ENCODE measurements at places on chromosomes 5 and 9. TPM values are rescaled to one million over a fixed set of nuclear protein-coding genes. Genes with fewer than 3 reads are reported as not detected.

DNA sequence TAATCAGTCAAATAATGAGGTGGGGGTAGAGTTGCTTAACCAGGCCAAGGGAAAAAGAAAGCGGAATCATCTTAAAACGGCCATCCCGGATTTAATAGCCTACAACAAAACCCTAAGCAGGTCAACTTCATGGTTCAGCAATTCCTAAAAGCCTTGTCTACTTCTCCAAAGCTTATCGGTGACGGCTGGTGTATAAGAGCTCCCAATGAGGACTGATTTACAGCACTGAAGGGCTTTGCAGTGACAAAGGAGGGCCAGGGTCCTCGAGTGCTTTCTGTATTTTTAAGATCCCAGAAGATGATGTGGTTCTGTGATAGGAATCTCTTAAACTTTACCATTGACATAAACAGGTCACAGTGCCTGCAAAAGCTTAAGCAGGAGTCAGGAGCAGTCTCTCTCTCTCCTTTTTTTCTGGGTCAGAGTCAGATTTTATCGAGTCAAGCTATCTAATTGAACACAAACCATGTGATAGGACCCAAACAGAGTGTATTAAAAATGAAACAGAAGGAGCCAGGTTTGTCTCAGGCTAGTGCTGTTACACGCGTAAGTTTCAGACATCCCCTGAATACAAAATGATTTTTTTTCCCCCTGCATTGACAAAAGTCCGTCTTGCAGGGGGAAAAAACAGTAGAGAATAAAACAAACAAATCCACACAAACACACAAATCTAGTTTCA, 663.6 kb upstream of the ZNF608 start:
- H3K4me3 ChIP-seq = peak overlapping the region; percentile 44
- H3K27me3 ChIP-seq = no peaks in the 10 kb centered on the region
- peak overlapping the region; percentile 91 for H3K27ac ChIP-seq
- H3K4me1 ChIP-seq = peaks cover 53% of the 10 kb centered on the region
- no peaks in the 10 kb centered on the region for H3K36me3 ChIP-seq

DNA sequence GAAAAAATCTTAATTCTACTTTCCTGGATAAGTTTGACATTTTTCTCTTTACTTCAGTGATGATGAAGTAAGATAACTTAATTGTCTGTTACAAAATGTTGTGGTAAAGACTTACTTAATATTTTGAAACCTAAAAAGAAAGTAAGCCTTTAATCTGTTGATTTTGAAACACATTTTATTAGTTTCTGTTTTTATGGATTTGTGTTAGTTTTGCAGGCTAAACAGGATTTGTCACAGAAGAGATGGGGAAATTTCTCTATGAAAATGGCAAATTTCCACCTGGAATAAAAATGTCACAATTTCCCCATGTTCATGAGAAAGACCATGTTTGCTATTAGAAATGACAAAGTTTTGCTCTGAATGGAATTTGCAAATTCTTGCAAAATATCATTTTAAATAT, 237.1 kb downstream of the RFX3 start:
- H3K27me3 ChIP-seq = no peaks in the 10 kb centered on the region
- H3K36me3 ChIP-seq = peaks cover 6% of the 10 kb centered on the region
- H3K4me1 ChIP-seq = no peaks in the 10 kb centered on the region
- H3K27ac ChIP-seq = no peak overlapping the region
- no peak overlapping the region for H3K4me3 ChIP-seq
- DNase-seq = no peak

The KIF3A gene
- total RNA-seq = 31.5 TPM

DNA sequence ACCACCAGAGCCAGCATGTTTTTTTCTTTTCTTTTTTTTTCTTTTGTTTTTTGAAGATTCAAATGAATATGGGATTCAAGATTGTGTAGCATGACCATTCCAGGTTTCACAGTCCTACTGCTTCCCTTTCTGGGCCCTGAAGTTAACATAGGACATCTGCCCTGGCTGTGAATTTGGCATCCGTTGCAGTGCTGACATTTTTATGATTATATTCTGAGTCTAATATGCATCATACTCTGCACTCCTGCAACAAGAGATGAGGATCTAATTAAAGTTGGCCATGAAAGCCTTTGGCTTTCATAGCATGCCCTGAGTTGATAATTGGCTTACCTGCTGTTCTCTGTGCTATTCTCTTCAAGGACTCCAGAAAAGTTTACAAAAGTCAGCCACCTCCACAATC, 29.8 kb downstream of the C5orf22 start:
- H3K27ac ChIP-seq = no peak overlapping the region
- DNase-seq = no peak
- no peak overlapping the region for H3K4me3 ChIP-seq
- no peaks in the 10 kb centered on the region for H3K27me3 ChIP-seq
- no peaks in the 10 kb centered on the region for H3K36me3 ChIP-seq

The NR6A1 gene
- total RNA-seq = 2.0 TPM

GRCh38 chr5:149671544-149671943, 58.6 kb upstream of the PPARGC1B start:
- H3K4me1 ChIP-seq = peaks cover 7% of the 10 kb centered on the region
- H3K27ac ChIP-seq = no peak overlapping the region

GRCh38 chr9:27303219-27303618, 6.3 kb upstream of the EQTN start:
- peak; percentile 15 for DNase-seq
- no peak overlapping the region for H3K4me3 ChIP-seq
- H3K4me1 ChIP-seq = no peaks in the 10 kb centered on the region
- no peaks in the 10 kb centered on the region for H3K27me3 ChIP-seq
- no peak overlapping the region for H3K27ac ChIP-seq

GRCh38 chr5:6557807-6558575, 74.9 kb downstream of the NSUN2 start:
- no peaks in the 10 kb centered on the region for H3K4me1 ChIP-seq
- DNase-seq = no peak
- H3K27ac ChIP-seq = no peak overlapping the region
- no peaks in the 10 kb centered on the region for H3K36me3 ChIP-seq

DNA sequence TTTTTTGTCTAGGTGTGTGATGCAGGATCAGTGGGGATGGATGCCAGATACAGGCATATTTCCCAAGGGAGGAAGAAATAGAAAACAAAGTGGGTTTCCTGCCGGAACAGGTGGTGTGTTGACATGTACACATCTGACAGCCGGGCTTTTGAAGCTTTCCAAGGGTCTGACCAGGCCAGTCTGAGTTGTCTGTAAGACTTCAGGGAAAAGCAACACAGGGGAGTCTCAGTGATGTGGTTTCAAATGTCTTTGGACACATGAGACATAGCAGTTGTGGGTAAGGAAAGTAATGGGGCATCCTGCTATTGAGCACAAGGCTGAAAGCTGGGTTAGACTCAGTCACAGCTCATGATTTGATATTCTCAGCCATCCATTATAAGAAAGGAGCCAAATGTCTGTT, 274.9 kb downstream of the PIK3R1 start:
- no peaks in the 10 kb centered on the region for H3K36me3 ChIP-seq
- no peak overlapping the region for H3K27ac ChIP-seq
- no peak for DNase-seq
- H3K27me3 ChIP-seq = no peaks in the 10 kb centered on the region
- no peak overlapping the region for H3K4me3 ChIP-seq

DNA sequence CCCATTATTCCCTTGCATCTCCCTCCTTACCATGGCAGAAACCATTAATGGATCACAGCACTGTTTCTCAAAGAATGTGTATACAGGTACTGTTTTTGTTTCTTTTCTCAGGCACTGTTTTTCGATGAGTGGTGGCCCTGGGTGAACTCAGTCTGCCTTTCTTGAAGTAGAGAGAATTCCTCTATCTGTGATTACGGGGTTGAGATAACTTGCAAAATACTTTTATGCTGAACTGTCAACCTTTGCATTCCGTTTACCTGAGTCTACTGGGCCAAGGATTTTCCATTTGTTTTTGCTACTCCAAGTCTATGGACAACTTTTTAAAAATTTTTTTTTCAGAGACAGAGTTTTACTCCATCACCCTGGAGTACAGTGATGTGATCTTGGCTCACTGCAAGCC, 82.7 kb upstream of the CLINT1 start:
- no peaks in the 10 kb centered on the region for H3K36me3 ChIP-seq
- no peaks in the 10 kb centered on the region for H3K27me3 ChIP-seq
- H3K4me3 ChIP-seq = no peak overlapping the region
- DNase-seq = no peak

GRCh38 chr5:119389288-119390030, 33.6 kb downstream of the TNFAIP8 start:
- no peak overlapping the region for H3K4me3 ChIP-seq
- H3K36me3 ChIP-seq = peaks cover 18% of the 10 kb centered on the region
- H3K4me1 ChIP-seq = peaks cover 60% of the 10 kb centered on the region

DNA sequence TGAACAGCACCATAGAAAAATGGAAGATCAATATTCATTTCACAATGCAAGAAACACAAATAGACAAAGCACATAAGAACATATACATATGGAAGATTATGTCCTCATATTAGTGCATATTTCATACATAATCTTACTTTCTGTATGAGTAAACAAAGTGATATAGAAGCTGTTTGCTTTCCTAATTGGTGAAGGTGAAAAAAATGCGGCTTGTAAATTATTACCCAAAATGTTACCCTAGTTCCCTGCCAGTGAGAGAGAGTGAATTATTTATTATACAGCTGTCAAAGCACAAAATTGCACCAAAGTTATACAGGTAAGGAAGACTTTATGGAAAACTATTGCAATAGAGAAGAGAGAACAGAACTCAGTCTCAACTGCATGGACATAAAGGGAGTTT, 1485.0 kb upstream of the CDH9 start:
- H3K27me3 ChIP-seq = no peaks in the 10 kb centered on the region
- H3K27ac ChIP-seq = no peak overlapping the region
- no peak for DNase-seq

DNA sequence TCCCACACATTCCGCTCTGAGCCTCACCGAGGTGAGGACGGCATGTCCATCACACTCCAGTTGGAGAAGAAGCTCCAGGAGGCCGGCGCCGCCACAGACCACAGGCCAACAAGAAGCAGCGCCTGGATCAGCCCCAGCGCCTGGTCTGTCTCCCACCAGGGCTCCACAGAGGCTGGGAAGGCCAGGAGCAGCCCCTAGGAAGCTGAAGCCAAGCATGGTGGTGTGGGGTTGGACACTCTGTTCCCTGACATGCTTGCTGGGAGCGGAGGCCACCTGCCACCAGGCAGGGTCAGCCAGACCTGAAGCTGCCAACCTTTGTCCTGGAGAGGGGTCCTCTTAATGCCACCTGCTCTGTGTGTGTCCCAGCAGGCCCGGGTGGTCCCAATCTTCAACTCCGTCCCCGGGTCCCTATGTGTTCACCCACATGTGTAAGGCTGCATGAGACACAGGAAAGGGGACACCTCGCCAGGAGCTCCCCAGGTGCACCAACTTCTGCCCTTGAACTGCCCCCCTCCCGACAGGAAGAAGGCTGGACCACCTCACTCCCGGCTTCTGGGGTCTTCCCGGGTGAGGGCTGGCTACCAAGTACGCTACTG, 140.1 kb upstream of the PPP1R26 start:
- H3K4me1 ChIP-seq = no peaks in the 10 kb centered on the region
- peaks cover 4% of the 10 kb centered on the region for H3K36me3 ChIP-seq
- peaks cover 11% of the 10 kb centered on the region for H3K27me3 ChIP-seq

- no peak overlapping the region for H3K27ac ChIP-seq
- peaks cover 46% of the 10 kb centered on the region for H3K36me3 ChIP-seq
- H3K27me3 ChIP-seq = no peaks in the 10 kb centered on the region
Measured at GRCh38 chr5:134582941-134583340, 49.7 kb downstream of the SAR1B start.

DNA sequence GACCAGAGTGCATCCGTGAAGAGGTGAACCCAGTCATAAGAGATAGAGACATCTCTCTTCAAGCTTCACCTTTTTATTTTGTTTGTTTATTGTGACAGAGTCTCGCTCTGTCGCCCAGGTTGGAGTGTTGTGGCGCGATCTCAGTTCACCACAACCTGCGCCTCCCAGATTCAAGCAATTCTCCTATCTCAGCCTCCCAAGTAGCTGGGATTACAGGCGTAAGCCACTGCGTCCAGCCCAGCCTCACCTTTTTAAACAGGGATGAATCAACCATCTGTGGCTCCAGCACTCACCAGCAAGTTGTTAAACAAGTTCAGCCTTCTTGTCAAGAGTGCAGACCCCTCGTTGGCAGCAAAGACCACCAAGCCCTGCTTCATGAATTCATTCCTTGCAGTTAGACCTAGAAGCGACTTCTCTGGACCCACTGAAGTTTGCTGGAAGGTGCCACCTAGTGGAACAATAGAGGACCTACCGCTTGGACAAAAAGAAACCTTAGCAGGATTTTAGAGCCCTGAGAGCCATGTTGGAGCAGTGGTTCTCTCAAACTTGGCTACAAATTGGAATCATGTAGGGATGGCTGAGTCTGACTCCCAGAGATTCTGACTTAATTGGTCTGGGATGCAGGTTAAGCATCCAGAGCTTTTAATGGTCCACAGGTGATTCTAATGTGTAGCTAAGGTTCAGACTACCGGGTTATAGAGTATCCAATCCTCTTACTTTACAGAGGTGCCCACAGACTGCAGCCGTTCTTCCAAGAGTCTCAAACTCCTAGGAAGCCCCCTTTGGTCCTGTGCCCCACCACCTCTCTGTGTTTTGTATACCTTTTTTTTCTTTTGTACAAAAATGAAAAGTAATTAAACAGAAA, 10.5 kb upstream of the GALNT10 start:
- no peak overlapping the region for H3K4me3 ChIP-seq
- H3K4me1 ChIP-seq = peaks cover 9% of the 10 kb centered on the region
- peak; percentile 81 for DNase-seq
- H3K36me3 ChIP-seq = no peaks in the 10 kb centered on the region
- H3K27me3 ChIP-seq = peaks cover 41% of the 10 kb centered on the region

- no peak overlapping the region for H3K4me3 ChIP-seq
- peaks cover 41% of the 10 kb centered on the region for H3K4me1 ChIP-seq
- H3K27me3 ChIP-seq = no peaks in the 10 kb centered on the region
- H3K36me3 ChIP-seq = no peaks in the 10 kb centered on the region
Measured at GRCh38 chr9:115691693-115692092, 461.9 kb upstream of the PAPPA start.

GRCh38 chr5:33685873-33686755, 205.7 kb downstream of the ADAMTS12 start:
- no peak overlapping the region for H3K27ac ChIP-seq
- no peak for DNase-seq
- no peak overlapping the region for H3K4me3 ChIP-seq
- no peaks in the 10 kb centered on the region for H3K27me3 ChIP-seq

- no peak for DNase-seq
- H3K27ac ChIP-seq = no peak overlapping the region
- H3K4me3 ChIP-seq = no peak overlapping the region
- peaks cover 7% of the 10 kb centered on the region for H3K4me1 ChIP-seq
- H3K36me3 ChIP-seq = no peaks in the 10 kb centered on the region
Measured at GRCh38 chr5:169728-170094, 21.6 kb upstream of the LRRC14B start.

The GFI1B gene
- not detected for total RNA-seq
